ENCODE measurements at places on chromosomes 1 and 21.

DNA sequence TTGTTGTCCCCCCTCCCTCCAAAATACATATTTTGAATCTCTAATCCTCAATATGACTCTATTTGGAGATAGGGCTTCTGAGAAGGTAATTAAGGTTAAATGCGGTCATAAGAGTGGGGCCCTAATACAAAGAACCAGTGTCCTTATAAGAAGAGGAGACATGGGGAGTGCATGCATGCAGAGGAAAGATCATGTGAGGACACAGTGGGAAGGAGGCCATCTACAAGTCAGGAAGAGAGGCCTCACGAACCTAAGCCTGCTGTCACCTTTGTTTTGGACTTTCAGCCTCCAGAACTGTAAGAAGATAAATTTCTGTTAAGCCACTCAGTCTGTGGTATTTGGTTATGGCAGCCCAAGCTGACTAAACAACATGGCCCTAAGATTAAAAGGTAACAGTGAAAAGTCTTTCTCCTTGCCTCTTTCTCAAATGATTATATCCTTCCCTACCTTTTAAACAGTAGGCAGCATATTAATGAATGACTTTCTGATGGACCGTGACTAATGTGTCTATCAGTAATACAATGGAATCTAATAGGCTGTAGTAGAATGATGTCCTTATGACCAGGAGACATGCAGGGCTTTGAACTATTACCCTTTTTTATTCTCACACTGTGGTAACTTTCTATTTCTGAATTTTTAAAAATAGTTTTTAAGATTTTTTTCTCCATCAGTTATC, 40.6 kb upstream of the ST6GALNAC3 start:
- DNase-seq, result no peak

DNA sequence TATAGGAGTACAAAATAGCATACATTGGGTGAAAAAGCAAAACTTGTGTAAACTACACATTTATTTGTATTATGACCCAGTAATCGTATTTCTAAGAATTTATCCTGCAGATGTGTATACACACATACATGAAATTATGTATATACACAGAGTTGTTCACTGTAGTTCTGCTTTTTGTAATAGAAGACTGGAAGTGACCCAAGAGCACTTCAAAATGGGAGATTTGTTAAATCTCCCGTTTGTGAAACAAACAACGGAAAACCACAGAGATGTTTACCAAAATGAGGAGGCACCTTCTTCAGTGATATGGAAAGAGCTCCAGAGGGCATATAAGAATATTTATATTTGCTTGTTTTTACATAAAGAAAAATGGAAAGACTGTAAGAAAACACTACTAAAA, 18.0 kb upstream of the MNDA start:
- no peak for DNase-seq

DNA sequence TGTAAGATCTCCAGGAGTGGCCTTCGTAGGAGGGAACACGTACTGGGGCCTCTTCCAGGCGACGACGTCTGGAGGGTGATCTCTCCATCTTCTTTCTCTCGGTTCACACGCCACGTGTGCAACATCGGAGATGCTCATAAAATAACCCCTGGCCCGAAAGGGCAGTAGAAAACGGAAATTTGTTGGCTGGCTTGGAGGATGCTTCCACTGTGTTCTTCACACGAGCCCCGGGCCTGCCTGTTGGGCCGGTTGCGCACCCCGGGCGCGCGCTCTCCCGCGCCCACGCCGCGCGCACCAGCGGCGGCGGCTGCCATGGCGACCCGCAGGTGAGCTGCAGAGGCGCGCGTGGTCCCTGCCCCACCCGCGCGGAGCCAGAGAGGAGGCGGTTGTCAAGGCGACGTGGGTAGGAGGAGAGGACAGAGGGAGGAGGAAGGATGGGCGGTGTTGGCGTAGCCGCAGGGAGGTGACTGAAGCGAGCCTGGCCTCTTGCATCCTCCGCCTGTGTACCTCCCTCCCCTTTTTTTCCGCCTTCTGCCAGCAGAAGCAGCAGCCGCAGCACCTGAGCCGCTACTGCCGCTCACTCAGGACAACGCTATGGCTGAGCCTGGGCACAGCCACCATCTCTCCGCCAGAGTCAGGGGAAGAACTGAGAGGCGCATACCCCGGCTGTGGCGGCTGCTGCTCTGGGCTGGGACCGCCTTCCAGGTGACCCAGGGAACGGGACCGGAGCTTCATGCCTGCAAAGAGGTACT, at the start of gene ELAPOR1:
ELAPOR1 (plus strand) TSS at position 526 of the 752 bp plus-strand sequence; CDS start at position 595, 69 bp downstream.
- DNase-seq, result no peak

GRCh38 chr1:40122855-40123254, 25.8 kb upstream of the PPT1 start:
- no peak for DNase-seq

DNA sequence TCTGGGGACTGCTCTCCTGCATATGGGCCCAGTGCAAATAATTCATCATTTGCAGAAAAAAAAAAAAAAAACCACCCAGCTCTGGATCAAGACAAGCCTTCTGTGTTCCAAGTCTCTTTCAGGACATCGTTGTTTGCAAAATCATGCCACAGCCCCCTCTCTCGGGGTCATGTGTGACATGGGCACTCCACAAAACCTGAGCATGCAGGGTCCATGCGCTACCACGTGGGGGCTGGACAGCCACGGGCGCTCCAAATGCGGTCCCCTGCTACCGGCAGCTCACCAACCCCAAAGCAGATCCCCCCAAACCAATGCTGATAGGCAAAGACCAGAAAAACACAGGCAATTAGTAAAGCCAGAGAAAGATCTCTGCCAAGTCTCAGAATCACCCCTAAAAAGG, 17.6 kb downstream of the NPHP4 start:
- no peak for DNase-seq

DNA sequence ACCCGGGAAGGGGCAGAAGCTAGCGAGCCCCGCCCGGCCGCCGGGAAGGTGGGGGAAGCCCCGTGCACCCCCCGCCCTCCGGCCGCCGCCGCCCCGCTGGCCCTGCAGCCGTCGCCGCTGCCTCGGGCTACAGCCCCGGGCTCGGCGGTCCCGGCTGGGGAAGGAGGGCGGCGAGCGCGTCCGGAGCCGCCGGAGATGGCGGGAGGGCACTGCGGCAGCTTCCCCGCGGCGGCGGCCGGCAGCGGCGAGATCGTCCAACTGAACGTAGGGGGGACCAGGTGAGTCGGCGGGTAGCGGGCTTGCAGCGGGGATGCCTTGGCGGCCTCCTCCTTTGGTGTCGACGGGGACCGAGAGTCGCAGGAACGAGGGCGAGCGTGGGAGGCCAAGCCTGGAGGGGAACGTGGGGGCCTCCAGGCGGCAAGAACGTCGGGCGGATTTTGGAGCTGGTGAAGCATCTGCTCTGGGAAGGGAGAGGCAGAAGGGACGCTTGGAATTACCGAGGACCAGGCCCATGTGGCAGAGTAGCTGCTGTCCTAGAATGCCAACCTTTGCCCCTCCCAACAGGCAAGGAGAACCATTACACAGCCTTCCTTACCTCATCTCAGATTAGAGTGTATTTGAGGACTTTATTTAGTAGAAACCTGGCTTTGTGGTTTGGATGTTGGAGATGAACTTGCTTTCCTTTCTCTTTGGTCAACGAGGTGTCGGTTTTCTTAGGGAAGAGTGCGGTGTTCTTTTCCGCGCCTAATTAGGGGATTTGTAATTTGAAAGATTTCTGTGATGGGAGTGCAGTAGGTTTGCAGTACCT, 591 bp downstream of the KCTD3 start:
- DNase-seq, result no peak

DNA sequence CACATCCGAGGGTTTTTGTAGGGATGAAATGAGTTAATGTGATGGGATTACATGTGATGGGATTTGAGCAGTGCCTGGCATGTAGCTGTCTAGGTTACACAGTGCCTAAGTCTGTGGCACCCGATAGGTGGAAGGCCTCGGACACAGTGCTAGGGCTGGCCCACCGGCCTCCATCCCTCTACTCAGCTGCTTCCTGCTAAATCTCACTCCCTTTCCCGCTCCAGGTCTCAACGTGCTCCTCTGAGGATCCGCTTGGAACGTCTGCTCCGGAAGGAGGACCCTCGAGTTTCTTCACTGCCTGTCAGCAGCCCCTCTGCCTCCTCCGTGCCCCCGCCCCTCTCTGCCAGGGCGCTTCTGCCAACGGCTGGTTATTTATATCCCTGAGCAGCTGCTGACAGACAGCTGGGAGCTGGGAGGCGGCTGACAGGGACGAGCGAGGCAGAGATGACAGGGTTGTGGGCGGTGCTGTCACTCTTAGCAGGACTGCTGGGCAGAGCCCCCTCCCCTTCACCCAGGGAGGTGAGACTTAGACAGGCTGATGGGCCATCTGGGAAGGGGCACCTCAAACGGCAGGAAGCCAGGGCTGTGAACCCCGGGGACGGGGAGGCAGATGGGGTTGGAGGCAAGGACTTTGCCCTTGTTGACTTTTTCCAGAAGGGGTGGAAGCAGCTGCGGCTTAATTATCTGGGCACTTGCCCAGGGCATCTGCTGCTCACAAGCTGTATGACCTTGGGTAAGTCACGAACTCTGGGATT, 26.6 kb upstream of the LRRN2 start:
- DNase-seq, result no peak

DNA sequence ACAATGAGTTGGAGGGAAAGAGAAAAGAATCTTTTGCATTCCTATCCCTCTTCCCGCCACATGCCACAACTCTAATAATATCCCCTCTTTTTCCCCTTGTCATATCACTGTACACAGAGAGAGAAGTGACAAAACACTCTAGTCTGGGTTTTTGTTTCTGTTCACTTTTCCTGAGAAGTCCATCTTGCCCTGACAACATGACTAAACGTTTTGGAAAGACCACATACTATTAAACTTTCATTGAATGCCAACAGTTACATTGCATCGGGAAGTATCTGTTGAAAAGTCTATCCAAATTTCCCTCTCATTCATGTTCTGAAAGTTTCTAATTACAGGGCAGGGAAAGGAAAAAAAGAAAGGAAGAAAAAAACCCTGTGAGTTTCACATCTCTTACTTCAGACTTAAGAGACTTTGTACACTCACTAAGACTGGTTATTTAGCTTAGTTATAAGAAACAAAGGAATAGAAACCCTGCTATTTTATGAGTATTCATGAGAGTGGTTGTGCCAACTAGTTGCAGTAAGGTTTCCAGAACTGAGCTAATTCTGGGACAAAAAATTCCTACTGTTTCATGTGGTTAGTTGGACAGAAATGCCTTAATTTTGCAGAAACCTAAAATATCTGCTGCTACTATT, 16.9 kb downstream of the PLA2G4A start:
- no peak for DNase-seq

DNA sequence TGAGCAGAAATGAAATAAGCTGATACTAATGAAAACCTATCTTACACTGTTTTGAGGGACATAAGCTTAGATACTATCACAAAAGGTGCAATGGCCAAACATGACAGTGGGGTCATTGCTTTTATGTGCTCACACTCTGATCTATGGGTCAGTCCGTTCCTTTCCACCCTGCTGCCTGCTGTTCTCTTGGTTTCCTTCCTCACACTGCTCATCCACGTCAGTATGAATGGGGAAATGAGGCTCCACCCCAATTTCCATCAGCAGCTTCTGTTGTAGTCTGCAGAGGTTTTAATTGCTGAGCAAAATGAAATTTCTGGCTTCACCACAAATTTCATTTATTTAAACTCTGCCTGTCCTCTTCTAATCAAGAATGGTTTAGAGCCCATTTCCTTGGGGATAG, 155.2 kb downstream of the GABPA start:
- no peak for DNase-seq

DNA sequence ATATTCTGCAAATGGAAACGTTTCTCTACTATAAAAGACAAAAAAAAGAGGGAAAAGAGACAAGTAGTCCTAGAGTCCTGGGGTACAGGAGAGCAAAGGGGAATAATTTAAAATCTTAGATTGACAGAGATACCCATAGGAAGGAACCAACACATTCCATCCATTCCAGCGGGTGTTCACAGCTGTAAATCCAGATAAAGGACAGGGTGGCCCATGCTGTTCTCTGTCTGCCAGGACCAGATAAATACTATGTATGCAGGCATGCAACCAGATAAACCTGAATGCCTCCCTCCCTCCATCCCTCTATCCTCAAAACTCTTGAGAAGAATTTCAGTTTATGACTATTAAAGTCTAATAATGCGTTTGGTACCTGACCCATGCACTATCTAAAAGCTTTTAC, 131.8 kb downstream of the PTPN14 start:
- no peak for DNase-seq

GRCh38 chr1:71001624-71002023, 46.0 kb downstream of the PTGER3 start:
- no peak for DNase-seq

DNA sequence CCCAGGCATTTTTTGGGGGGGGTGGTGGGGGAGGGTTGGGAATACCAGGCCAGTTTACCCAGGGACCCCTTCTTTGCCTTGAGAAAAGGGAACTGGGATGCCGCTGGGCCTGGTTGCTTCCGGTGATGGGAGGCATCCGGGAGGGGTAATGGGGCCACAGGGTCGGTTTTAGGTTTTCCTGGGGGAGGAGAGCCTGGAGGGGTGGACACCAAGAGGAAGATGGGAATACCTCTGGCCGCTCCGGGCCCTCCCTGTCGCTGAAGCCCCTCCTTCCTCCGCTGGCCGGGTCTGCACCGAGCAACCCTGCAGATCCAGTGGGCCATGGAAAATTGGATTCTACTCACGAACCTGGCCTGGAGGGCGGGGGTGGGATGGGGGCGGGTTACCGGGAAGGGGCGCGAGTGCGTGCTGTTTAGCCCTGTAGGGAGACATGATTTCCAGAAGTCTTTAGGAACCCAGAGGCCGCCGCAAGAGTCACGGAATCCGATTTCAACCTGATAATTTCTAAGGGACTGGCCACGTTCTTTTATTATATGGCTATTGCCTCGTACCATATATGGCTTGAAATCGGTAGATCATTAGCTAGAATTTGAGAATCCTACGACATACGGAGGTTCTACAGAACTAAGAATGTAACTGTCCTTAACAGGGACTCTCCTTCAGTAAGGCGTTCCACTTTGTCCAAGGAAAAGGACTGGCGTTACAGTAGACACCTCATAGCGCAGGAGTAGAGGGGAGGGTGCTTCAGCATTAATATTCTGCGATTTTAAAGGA, 749 bp downstream of the AKIRIN1 start:
- no peak for DNase-seq

- no peak for DNase-seq
Observed at GRCh38 chr21:31514598-31514997, 144.9 kb upstream of the SOD1 start.

GRCh38 chr21:43596616-43597015, 62.7 kb downstream of the HSF2BP start:
- DNase-seq, result no peak
